Gastrocnemius medialis (tissue), 4 donors: ENCODE measurements at places on chromosomes 7 and 10. TPM values are rescaled to one million over a fixed set of nuclear protein-coding genes. Genes with fewer than 3 reads are reported as not detected.

DNA sequence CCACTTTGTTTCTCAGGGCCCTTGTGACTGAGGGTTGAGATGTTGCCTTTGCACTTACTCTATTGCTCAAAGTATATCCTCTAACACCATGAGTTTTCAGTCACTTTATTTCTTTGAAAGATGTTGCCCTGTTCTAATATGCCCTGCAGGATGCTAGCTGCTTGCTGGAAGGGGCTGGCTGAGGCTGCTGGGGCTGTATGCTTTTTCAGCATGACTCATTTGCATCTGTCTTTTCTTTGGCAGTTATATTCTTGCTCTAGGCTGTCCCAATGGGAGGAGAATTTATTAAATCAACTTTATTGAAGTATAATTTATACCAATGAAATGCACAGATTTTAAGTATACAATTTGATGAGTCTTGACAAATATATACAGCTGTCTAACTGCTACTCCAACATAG lies 157.7 kb downstream of the PLPP4 start:
- DNase-seq = no peak
- no peaks in the 10 kb centered on the region for H3K36me3 ChIP-seq
- no peak overlapping the region for H3K27ac ChIP-seq
- no peaks in the 10 kb centered on the region for H3K27me3 ChIP-seq
- no peak overlapping the region for H3K4me3 ChIP-seq

- DNase-seq = no peak
- H3K27ac ChIP-seq = no peak overlapping the region
- H3K4me3 ChIP-seq = no peak overlapping the region
- no peaks in the 10 kb centered on the region for H3K4me1 ChIP-seq
- no peaks in the 10 kb centered on the region for H3K36me3 ChIP-seq
Observed at GRCh38 chr10:1374511-1375345, 318.5 kb downstream of the WDR37 start.

GRCh38 chr7:143217806-143218205 lies 4.0 kb upstream of the TAS2R40 start:
- H3K4me1 ChIP-seq = no peaks in the 10 kb centered on the region
- H3K27ac ChIP-seq = no peak overlapping the region
- H3K4me3 ChIP-seq = no peak overlapping the region
- DNase-seq = no peak

DNA sequence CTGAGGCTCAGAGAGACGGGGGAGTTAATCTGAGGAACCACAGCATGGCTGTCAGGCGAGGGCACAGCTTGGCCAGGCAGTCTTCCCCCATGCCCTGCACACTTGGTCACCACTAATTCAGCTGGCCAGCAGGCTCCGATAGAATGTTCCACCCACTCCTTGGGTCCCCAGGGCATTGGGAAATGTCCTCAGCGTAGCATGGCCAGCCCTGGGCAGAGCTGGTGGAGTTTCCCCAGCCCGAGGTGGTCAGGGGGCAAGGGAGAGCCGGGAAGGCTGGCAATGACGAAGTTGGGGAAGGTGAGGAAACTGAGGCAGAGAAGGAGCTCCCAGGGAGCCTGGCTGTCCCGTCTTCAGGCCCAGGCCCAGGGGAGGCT lies 12.1 kb upstream of the GRIFIN start:
- peak overlapping the region; percentile 62 for H3K27ac ChIP-seq
- H3K36me3 ChIP-seq = no peaks in the 10 kb centered on the region
- DNase-seq = peak; percentile 32
- no peak overlapping the region for H3K4me3 ChIP-seq

DNA sequence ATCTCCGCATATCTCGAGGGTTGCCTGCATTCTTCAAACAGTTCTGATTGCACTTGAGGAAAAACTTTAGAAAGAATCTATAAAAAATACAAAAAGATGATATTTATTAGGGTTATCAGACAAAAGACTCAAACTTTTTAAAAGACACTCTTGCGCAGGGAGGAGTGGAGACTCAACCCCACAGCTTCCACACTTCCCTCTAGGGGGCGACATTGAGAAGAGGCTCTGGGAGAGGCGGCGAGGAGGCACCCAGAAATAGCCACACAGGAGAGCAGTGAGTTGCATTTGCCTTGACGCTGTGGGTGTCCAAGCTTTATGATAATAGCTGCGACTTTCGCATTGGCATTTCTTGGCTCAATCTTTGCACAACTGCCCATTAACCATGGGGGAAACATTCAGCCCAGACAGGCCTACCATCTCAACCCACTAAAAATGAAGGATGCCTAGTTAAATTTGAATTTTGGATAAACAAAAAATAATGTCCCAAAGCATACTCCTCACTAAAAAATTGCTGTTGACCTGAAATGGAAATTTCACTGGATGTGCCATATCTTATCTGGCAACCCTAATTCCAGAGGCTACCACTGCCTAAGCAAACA lies 86.2 kb downstream of the EBF3 start:
- H3K27me3 ChIP-seq = no peaks in the 10 kb centered on the region
- H3K36me3 ChIP-seq = no peaks in the 10 kb centered on the region
- H3K4me3 ChIP-seq = no peak overlapping the region
- DNase-seq = no peak
- no peak overlapping the region for H3K27ac ChIP-seq
- H3K4me1 ChIP-seq = no peaks in the 10 kb centered on the region

- no peak overlapping the region for H3K4me3 ChIP-seq
- DNase-seq = no peak
- no peaks in the 10 kb centered on the region for H3K4me1 ChIP-seq
- peaks cover 100% of the 10 kb centered on the region for H3K36me3 ChIP-seq
Observed at GRCh38 chr10:32923134-32923533, 34.9 kb downstream of the ITGB1 start.

DNA sequence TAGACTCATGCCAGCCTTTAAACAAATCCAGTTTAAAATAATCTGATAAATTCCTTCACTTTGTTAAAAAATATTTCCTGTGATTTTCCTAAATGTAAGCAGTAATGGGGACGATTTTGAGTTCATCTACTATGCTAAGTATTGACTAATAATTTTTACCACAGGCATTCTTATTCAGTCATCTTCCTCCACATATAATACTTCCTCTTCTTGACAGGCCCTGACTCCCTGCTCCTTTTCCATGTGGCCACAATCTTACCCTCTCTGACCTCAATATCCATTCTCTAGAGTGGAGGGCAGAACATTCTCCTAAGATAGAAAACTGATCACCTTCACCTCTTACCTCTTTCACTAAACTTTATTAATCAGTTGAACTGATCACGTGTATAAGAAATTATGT lies 7.8 kb downstream of the DNAJC2 start:
- peaks cover 4% of the 10 kb centered on the region for H3K36me3 ChIP-seq
- no peaks in the 10 kb centered on the region for H3K4me1 ChIP-seq
- H3K27me3 ChIP-seq = no peaks in the 10 kb centered on the region
- no peak overlapping the region for H3K27ac ChIP-seq

DNA sequence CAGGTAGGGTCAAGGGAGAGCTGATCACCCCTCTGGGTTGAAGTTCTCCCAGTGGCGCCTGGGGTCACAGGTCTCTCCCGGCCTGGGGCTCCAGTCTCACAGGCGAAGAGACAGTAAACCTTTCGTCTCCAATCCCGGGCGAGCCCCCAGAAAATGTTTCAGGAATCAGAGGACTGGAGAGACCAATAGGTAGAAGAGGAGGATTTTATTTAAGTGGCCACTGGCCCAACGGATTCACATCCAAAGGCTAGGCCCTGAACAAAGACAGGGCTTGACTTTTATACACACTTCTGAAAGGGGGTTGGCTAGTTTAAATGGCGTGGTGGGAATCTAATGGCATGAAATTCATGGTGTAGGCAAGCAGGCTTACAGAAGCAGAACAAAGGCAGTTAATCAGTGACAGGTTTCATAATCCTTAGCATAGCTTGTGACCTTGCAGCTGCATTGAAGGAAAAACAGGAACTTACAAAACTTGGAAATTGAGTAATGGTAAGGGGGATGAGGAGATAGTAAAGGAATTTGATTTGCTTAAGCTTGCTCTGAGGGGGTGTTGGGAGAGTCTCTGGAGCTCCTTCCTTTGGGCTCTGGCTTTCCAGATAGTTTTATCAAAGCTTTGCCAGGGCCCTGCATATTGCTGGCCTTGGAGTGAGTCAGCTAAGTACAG lies 105.5 kb downstream of the TRIM24 start:
- no peak for DNase-seq
- no peaks in the 10 kb centered on the region for H3K4me1 ChIP-seq
- no peak overlapping the region for H3K4me3 ChIP-seq
- H3K27me3 ChIP-seq = no peaks in the 10 kb centered on the region

GRCh38 chr10:133035952-133036351 lies 51.8 kb upstream of the ADGRA1 start:
- H3K36me3 ChIP-seq = no peaks in the 10 kb centered on the region
- H3K27ac ChIP-seq = no peak overlapping the region
- no peaks in the 10 kb centered on the region for H3K4me1 ChIP-seq
- H3K4me3 ChIP-seq = no peak overlapping the region

DNA sequence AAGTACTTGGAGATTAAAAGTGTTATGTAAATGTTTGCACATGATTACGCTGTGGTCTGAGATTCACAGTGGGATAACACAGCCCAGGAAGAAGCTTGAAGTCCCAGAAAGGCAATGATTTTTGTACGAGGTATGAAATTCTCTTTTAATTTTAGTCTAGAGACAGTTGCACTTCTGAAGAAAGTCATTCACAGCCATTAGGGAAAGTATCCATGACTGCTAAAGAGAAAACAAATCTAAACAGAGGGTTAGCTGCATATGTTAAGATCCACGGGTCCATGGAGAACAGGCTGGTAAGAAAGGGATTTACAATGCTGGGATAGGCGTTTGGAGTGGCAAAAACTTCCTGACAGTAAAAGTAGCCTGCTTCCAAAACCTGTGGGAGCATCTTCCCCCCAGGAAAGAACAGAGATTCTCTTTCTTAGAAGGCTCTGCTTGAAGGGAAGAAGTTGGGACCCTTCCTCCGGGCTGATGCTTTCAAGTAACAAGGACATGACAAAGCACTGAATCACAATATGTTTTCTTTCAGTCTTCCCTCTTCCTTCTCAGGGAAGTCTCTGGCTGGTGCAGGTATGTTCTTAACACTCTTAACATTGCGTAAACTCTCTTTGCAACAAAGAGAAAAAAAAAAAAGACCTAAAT lies 220.8 kb upstream of the CELF2 start:
- H3K36me3 ChIP-seq = no peaks in the 10 kb centered on the region
- DNase-seq = no peak
- H3K4me3 ChIP-seq = no peak overlapping the region

- no peak for DNase-seq
- H3K27me3 ChIP-seq = no peaks in the 10 kb centered on the region
- no peaks in the 10 kb centered on the region for H3K36me3 ChIP-seq
- no peak overlapping the region for H3K4me3 ChIP-seq
- H3K4me1 ChIP-seq = no peaks in the 10 kb centered on the region
Observed at GRCh38 chr7:112770051-112770450, 20.1 kb downstream of the TMEM168 start.

DNA sequence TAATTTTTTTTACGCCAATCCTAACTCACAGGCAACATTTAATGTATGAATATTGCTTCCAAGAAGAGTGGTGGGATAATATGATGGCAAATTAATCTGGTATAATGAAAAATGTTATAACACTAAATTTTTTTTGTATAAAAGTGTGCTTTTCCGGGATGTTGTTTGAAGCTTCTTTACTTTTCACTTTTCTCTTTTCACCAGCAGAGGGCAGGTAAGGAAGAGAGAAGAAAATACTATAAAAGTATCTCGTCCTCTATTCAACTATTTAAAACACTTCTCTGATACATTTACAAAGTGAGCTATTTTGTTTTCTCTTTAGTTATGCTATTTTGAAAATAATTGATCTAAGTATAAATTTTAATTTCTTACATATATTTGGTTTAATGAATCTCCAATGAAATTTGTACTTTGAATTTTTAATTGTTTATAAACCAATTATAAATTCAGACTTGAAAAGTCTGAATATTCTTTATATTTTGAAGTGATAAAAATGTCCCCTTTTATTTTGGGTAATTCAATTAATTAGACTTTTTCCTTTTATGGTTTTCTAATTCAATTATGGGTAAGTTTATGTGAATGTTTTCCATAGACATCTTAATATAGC lies 20.7 kb upstream of the CFTR start:
- H3K4me3 ChIP-seq = no peak overlapping the region
- no peaks in the 10 kb centered on the region for H3K27me3 ChIP-seq
- no peak for DNase-seq
- no peaks in the 10 kb centered on the region for H3K4me1 ChIP-seq

DNA sequence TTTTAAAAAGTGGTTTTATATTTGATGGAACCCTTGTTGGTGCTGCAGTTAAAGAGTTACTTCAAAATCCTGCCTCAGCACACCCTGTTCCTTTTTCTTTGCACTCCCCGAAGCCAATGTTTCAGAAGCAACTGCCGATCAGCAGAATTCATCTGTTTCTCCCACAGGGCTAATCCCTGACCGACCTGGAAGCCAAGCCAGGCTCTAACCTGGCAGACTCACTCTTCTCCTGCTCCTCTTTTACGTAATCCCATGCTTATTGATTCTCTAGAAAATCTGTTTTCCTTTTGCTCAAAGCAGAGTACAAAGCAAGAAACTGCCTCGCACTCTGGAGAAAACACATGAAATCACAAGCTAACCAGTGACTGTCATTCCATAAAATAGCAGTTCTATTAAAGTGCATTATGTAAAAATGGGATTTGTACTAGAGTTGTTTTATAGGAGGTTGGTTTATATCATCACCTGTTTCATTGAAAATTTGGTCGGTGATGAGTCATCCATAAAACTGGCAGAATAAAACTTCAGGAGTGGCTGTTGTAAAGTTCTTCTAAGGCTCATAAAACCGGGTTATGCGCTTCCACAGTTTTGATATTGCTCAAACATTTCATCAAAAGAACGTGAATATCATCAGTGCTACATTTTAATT lies 99.9 kb downstream of the CNTNAP2 start:
- DNase-seq = no peak
- H3K36me3 ChIP-seq = no peaks in the 10 kb centered on the region

GRCh38 chr10:24597426-24597825 lies 126.3 kb downstream of the ARHGAP21 start:
- H3K27me3 ChIP-seq = no peaks in the 10 kb centered on the region
- no peaks in the 10 kb centered on the region for H3K4me1 ChIP-seq
- no peak overlapping the region for H3K4me3 ChIP-seq
- H3K36me3 ChIP-seq = no peaks in the 10 kb centered on the region
- DNase-seq = no peak
- no peak overlapping the region for H3K27ac ChIP-seq

DNA sequence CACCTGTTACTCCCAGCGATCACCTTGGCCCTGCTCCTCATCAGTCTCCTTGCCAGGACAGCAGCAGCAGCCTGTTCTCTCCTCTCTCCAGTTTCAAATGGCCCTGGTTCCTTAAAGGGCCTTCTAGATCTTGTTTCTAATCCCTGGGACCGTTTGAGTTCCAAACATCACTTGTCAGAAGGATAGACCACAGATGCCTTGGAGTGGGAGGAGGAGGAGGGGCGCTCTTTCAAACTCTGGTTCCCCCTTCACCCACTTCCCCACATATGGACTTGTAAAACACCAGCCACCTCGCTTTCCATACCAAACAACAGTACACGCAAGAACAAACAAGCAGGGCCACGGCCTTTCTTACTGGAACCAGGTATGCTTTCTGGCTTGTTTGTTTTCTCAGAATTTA lies 104.8 kb downstream of the PLXNA4 start:
- no peak overlapping the region for H3K4me3 ChIP-seq
- no peak for DNase-seq
- no peak overlapping the region for H3K27ac ChIP-seq
- H3K27me3 ChIP-seq = no peaks in the 10 kb centered on the region
- no peaks in the 10 kb centered on the region for H3K36me3 ChIP-seq

The AVPI1 gene
- total RNA-seq = 3.8 TPM

The SPDYE8 gene
- not detected for total RNA-seq

The OR2A2 gene
- total RNA-seq = not detected

The FRMD4A gene
- total RNA-seq = 4.4 TPM

The GIMAP8 gene
- total RNA-seq = 7.7 TPM

The KNDC1 gene
- total RNA-seq = not detected

The AKR1C8 gene
- 0.56 TPM for total RNA-seq

The HOXA9 gene
- 18.9 TPM for total RNA-seq

The GDF2 gene
- total RNA-seq = not detected
